ENCODE measurements at places on chromosomes 4 and X.
A peak's percentile ranks its signal among the peaks of the same experiment; 100 is the strongest.

DNA sequence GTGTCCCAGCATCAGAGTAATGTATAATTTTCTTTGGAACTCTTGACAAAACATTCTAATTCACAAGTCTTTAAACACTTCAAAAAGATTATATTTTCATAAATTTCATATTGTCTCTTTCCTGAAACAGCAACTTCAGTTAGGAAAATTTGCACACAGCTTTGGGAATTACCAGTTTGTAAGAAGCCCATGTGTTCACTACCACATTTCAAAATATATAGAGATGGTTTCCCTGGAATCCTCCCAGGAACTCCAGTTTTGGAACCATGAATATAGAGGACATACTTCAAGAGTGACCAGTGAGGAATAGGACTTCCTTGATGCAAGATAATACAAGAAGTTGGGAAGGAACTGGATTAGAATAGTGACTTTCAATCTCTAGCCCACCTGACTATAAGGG is 28.7 kb upstream of the HPGDS start:
- DNase-seq: no peak

- no peak for DNase-seq
These were observed 16.8 kb upstream of the RNF4 start for GRCh38 chr4:2451821-2452785.

DNA sequence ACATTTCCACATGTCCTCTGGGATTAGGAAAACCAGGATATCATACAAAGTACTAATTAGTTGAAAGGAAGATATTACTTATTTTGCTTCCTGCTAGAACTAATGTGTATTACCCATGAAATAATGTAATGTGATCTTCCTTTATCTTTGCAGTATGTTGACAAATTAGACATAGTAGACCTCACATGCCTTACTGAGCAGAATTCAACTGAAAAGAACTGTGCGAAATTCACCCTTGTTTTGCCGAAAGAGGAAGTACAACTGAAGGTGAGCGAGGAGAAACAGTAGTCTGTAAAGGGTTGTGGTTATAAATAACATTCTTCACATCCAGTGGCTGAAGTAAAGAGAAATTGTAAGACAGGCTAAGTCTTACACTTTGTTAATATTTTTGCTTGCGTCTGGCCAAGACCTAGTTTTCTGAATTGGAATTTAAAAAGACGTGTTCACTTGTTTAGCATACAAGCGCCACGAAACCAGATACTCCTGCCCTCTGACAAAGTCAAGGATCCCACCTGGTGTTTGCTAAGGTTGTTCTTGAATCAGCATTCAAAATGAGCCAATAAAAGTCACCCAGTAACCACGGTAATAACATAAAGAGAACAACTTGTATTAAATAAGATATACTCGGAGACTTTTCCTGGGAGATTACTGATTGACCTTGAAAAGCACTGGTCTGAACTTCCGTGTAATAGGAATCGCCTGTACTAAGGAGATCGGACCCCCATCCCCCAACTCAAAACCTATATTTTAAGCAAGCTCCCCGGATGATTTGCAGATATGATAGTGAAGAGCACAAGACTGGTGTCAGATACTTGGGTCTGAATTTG is 16.9 kb downstream of the STAP1 start:
- DNase-seq: peak; percentile 21

DNA sequence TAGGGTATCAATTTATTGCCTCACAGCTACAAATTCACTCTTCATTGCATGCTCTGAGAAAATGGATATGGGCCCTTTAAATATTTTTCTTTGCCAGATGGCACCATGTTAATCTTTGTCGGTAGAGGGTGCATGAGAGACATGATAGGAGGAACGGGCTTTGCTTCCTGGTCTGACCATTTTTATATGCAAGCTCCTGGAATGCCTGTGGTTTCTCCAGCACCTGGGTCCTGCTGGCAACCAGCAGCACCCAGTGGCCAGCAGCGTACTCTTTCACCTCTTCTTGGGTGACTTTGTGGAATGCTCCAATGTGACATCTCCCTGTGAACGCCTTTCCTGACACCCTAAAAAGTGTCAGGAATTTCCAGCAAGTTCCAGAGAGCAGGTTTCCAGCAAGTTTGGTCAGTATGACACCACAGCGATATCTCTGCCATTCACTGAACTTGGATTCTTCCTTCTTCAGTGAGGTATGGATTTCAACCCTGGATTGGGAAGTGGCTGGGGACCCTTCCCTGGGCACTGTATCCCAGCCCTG is 140.3 kb upstream of the PGRMC2 start:
- peak; percentile 11 for DNase-seq

DNA sequence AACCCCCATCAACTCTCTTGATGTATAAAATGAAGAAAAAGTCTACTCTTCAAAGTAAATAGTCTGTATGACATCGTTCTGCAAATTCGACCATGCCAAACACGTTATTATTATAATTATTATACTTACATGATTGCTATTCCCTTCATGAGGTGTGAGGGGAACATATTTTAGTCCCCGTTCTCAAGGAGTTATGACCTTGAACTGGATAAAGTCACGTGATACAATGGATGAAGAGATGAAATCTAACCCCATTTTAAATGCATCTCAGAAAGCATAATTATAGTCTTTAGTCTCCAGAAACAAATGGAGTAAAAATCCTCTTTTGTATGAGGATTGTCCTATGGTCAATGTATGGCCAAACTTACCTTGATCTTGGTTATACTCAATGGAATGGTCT is 250.3 kb downstream of the HS3ST1 start:
- no peak for DNase-seq

DNA sequence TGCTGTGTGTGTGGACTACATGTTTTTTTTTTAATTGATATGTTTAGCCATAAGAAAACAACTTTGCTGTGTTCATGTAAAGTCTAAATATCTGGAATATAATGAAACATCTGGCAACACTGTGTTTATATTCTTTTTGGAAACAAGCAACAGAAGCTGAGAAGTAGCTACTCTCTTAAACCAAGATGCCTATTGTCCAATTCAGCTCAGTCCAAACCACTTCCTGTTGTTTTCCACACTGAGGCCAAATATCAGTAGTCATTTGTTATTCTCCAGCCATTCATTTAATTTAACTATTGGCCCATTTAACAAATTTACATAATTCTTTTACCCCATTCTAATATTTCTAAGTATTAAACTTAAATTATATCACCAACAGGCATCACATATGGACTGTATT is 903.0 kb upstream of the SLIT2 start:
- DNase-seq: no peak

GRCh38 chrX:139738581-139738980 is 30.6 kb upstream of the MCF2 start:
- DNase-seq: no peak

- no peak for DNase-seq
These were observed 82.8 kb downstream of the LNX1 start for GRCh38 chr4:53508446-53508845.

GRCh38 chrX:18076434-18076833 is 144.3 kb downstream of the BEND2 start:
- DNase-seq: no peak

- DNase-seq: peak; percentile 14
These were observed 52.5 kb downstream of the SYNPO2 start for GRCh38 chr4:118941149-118941548.

DNA sequence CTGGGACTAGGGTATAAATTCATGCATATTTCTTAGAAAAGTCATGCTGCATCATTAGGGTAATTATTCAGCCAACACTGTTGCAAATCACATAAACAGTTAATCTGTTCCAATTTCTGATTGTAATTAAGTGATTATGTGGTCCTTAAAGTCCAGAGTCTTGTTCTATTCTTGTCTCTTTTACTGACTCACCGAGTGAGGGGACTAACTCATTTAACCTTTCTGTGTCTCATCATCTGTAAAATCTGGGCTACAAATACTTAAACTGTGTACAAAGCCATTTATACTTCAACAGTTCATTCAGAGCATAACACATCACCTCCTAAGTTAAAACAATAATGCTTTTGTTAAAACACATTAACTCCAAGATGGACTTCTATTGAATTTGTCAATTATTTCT is 65.4 kb upstream of the KLHL13 start:
- DNase-seq: no peak

GRCh38 chrX:69291116-69291515 is 125.9 kb upstream of the PJA1 start:
- no peak for DNase-seq

DNA sequence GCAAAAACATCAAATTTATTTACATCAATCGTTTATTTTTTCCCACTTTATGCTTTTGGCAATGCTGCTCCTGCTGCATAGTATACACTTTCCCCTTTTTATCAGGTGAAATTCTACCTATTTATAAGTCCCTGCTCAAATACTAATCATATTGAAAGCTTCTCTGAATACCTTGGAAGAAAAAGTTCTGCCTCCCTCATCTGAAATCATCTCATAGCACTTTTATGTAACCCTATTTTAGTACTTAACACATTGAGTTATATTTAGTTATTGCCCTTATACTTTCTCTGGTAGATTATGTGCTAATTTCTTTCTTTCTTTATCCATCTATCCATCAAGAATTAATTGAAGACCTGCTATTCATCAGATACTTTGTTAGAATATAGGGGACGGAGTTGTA is 1.1 kb upstream of the WDR17 start:
- no peak for DNase-seq

GRCh38 chrX:97389761-97390192 is 506.1 kb downstream of the RPA4 start:
- DNase-seq: peak; percentile 3

DNA sequence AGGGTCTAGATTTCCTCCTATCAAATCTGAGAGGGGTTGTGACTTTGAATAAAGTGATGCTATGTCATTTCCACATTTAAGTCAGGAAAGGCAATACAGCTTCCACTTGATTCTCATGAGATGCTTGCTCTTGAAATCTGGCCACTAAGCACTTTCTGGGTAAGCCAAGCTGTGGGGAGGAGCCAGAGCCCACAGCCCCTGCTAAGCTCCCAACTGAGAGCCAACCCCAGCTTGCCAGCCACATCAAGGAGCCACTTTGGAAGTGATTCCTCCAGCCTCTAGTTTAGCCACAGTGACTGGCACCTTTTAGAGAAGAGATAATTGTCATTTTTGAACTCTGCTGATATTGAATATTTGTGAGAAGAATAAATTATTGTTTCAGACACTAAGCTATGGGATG is 1441.5 kb upstream of the IGFBP7 start:
- no peak for DNase-seq

- DNase-seq: no peak
These were observed 435.6 kb downstream of the TLL1 start for GRCh38 chr4:166308647-166309046.

- DNase-seq: no peak
These were observed 158.7 kb upstream of the ATP6AP2 start for GRCh38 chrX:40422021-40422420.

- no peak for DNase-seq
These were observed 815.0 kb upstream of the PCDH10 start for GRCh38 chr4:132334081-132334480.

GRCh38 chr4:1593458-1593857 is 90.7 kb downstream of the FAM53A start:
- no peak for DNase-seq

DNA sequence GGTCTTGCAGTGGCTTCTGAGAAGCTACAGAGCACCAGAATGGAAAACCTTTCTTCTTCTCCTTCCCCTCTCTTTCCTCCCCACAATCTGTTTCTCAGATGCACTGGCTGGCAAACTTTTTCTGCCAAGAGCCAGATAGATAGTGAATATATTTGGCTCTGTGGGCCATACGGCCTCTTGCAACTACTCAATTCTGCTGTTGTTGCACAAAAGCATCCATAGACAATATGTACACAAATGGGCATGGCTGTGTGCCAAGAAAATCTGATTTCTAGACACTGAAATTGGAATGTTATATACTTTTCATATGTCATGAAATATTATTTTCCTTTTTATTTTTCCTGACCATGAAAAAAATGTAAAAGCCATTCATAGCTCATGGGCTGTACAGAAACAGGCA is 3.1 kb downstream of the PHEX start:
- no peak for DNase-seq

- peak; percentile 65 for DNase-seq
These were observed 96.7 kb downstream of the ITM2A start for GRCh38 chrX:79270401-79270800.

- no peak for DNase-seq
These were observed 30.9 kb downstream of the RWDD4 start for GRCh38 chr4:183627979-183628588.

- no peak for DNase-seq
These were observed 25.2 kb downstream of the LEF1 start for GRCh38 chr4:108143515-108143914.

DNA sequence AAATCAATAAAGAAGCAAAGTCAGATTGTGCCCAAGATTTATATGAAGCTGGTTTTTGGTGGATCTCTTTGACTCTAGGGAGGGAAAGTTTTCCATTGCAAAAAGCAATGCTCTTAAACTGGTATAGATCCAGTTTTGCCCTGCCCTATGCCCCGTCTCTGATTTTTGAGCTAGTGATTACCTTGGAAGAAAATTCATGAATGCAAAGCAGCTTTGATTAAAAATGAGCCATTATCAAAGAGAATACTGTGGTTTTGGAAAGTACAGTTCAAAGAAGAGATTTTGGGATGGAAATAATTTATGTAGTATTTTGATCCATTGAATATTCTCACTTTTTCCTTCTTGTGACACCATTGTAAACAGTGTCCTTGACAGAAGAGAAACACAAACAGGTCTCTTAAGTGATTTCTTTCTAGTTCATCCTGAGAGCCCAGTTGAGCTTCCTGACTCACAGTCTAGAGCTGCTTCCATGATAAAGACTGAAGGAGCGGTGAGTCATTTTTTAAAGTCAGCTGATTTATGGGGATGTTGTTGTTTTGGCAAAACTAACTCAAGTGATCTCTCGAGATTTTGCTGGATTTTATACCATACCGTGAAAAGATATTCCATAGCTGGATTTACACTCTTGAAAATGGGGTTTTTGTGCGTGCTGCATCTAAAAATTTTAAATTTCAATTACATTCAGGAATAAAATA is 76.7 kb downstream of the AFF1 start:
- DNase-seq: no peak

DNA sequence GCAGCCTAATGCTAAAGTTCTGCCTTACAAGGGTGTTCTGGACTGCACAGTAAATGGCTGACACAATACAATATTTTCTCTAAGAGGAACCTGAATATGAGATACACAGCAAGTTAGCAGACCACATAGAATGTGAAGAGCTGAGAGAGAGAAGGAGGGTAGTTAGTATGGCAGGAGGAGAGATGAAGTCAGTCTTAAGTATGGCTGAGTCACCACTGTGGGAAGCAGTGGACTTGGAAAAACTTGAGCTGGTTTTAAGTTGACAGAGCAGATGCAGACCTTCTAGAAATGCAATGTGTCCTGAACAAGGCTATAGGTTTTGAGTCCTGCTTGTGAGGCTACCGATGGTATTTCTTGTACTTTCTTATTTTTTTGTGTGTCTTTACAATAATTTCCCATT is 172.5 kb downstream of the SH2D1A start:
- no peak for DNase-seq

- DNase-seq: no peak
These were observed 179.5 kb downstream of the CEP135 start for GRCh38 chr4:56128213-56128612.

- no peak for DNase-seq
These were observed 8.4 kb downstream of the ATP10D start for GRCh38 chr4:47493238-47494123.

GRCh38 chr4:84497504-84498202 is 1.4 kb downstream of the NKX6-1 start:
- DNase-seq: no peak

All from HL-60 (cell line).